ENCODE measurements at places on chromosomes 12 and 14.

DNA sequence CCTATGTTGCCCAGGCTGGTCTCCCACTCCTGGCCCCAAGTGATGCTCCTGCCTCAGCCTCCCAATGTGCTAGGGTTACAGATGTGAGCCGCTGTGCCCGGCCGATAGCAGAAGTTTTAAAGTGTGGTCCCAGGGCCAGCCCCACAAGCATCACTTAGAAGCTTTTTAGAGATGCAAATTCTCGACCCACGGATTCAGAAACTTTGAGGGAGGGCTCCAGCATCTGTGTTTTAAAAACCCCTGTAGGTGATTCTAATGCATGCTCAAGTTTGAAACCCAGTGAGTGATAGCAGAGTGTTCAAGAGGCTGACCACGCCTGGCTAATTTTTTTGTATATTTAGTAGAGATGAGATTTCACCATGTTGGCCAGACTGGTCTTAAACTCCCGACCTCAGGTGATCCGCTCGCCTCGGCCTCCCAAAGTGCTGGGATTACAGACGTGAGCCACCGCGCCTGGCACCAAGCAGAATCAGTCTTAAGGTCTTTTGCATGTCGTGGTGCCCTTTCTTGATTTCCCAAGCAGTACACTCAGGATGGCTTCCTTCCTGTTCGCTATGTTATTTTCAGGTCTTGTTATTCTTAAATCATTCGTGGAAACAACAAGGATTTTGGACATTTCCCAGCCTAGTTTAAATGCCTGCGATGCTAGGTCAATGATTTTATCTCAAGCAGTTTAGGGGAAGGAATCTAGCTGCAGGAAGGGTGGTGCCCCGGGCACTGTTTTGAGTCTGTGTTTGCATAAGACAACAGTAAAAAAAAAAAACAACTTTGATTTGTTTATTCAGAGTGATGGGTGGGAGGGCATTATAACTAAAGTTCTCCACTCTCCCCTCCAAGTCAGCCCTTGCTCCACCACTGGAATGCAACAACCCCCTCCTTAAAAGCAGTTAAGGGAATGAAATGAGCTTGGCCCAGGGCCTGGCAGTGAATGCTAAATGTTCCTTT lies 9.2 kb upstream of the RILPL2 start:
- no peak for DNase-seq

DNA sequence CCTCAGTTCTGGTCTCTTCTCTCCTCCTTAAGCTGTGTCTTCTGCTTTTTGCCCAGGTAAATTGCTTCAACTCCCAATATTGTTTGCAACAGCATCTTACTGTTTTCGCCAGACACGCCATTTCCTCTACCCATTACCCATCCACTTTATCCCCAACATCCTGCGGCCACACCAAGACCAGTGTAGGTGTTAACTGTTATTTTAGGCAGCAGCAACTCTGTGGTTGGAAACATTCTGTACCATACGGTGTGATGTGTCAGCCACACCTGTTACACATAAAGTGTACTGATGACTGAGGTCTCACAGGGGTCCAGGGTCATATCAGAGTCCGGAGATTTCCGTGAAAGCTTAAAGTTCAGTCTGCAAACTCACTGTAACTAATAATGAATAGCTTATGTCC lies 21.8 kb upstream of the KLRD1 start:
- no peak for DNase-seq

DNA sequence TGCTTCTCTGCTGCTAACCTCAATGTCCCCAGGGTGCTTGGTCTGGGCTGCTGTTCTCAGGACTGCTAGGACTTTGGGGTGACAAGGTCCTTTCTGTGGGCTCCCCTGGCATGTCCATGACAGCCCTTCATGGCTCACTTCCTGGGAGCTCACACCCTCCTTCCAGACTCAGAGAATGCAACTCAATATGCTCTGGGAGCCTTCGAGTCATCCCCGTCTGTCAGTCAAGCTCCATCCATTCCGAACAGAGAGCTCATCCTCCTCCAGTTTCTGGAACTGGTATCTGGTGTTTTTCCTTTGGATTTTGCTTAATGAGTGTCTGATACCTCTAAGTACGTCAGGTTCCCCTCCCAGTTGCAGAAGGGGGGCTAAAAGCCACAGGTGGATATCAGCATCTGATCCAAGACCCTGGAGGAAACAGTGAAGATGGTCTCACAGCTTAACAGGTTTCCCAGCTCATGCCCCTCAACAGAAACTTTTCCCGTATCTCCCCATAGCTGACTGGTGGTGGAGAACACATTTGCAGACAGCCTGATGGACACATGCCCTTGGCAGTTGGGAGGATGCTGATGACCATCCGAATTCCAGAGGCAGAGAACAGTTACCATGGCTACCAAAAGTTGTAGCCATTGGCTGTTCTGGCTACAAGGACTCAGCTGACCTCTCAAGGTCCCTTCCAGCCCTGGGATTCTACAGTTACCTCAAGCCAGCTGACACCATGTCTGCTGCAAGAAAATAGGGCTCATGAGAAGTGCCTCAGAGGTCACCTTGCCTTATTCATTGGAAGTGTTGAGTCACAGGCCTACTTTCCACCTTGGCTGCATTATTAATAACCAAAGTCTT lies 9.5 kb upstream of the RAB35 start:
- DNase-seq: no peak

DNA sequence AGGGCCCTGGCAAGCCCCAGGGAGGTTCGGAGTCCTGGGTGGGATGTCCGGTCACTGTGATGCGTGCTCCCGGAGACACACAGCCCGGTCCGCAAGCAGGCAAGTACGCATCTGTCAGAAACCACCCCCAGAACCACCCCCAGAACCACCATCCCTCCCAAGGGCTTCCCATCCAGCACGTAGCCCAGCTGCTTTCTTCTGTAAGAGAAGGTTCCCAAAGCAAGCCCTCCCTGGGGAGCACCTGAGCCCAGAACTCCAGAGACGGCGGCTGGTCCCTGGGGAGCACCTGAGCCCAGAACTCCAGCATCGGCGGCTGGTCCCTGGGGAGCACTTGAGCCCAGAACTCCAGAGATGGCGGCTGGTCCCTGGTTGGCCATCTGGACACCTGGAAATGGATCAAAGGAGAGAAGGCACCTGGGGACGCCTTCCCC lies 2.6 kb upstream of the FBRSL1 start:
- no peak for DNase-seq

DNA sequence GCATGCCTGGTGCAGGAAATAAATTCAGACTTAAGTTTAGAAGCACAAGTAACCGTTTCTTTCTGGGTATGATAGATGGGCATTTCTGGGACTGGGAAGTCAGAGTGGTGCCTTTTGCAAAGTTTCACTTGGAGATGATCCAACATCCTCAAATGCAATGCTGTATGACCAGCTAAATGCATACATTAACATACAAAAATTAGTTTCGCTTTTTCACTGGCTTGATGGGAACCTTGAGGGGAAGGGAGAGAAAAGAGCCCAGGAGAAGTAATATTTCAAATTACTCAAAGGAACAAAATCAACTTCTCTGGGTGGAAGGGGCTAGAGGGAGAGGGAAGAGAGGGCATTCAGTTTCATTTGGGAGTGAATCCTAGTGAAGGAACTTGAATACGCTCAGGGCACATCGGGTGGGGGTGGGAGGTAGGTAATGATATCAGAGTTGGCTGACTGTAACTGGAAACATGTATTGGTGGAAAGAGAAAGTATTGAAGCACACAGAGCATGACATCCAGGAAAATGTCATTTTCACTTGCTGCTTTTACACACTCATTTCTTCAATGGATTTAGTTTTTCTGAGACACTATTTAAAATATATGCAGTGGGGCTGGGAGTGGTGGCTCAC lies 175.5 kb downstream of the PTPRO start:
- DNase-seq: no peak

DNA sequence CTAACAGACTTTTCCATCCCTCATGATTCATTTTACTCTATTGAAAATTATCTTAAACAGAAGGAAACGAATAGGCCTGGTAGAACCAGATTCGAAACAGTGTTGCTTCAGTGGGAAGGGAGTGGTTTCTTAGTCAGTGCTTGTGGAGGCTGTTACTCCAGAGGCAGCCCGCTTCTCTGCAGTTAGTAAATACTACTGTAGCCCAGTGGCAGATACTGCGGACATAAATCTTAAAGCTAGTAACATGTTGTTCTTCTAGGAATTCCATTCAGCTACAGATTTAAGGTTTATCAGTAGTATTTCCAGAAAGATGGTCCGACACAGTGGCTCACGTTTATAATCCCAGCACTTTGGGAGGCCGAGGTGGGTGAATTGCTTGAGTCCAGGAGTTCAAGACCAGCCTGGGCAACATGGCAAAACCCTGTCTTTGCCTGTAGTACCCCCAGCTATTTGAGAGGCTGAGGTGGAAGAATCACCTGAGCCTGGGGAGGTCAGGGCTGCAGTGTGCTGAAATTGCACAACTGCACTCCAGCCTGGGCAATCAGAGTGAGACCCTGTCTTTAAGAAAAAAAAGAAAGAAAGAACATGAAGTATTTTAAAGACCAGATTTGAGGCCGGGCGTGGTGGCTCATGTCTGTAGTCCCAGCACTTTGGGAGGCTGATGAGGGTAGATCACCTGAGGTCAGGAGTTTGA lies 45.9 kb downstream of the DIP2B start:
- DNase-seq: no peak

- DNase-seq: no peak
Measured at GRCh38 chr12:17478908-17479673, 610.9 kb downstream of the RERGL start.

GRCh38 chr12:46523863-46524770 lies 151.5 kb upstream of the SLC38A2 start:
- no peak for DNase-seq

GRCh38 chr12:80952443-80952842 lies 14.7 kb upstream of the LIN7A start:
- no peak for DNase-seq

DNA sequence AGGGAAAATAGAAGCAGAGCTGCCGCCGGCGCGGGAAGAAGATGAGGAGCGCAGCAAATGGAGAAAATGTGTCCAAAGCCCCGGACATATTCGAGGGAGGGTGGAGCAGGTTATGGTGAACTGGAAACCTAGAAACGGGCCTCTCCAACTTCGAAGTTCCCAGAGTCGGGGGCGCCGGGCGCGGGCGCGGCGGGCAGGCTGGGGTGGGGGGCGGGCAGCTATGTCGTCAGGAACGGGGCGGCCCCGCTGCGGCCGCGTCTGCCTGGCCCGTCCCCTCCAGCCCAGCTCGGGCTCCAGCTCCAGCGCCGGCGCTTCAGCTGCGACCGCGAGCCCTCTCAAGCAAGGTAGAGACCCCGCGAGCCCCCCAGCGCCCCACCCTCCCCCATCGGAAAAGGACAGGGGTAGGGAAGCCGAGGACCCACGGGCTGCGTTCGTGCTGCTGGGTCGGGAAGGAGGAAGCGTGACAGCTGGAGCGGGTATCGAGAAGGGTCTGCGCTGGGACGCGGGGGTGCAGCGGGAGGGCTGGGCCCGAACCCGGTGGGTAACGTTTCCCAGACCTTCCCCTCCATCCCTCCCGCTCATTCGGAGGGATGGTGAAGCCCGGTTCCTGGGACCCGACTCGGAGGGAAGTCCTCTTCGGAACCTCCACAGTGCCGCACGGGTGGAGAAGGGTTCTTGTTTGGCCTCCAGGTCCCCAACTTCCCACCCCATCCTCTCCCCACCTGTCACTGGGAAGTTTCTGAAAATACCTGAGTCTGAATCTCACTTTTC lies 1.0 kb downstream of the DGKA start:
- DNase-seq: no peak

DNA sequence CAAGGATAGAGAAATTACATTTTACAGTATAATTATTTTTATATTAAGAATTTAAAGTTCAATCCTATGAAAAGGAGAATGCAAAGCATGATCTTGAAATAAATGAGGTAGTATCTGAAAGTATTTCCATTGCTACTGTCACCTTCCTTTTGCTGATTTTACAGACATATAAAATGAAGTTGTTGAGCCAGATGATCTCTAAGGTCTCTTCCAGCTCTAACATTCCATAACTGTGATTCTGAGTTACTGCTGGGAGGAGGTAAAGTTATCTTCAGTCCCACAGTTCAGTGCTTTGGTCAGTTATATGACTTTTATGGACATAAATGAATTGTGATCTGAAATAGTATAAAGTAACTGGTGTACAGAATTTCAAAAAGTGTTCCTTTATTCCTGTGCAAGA lies 52.8 kb downstream of the SLC38A6 start:
- DNase-seq: no peak

DNA sequence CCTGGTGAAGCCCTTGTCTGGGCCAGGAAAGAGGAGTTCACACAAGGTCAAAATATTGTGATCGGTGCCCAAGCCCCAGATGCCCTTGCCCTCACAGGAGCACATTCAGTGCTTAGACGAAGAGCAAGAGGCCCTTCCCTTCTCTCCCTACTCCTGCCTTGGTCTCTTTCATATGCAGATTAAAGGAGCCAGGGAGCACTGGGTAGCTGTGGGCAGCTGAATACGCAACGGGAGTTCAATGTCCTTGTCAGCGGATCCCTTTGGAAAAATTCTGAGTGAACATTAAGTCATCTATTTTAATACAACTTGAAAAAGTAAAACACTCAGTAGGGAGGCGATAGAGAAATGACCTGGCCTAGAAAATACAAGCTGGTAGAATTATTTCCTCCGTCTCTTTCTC lies 1489.4 kb downstream of the AACS start:
- no peak for DNase-seq

DNA sequence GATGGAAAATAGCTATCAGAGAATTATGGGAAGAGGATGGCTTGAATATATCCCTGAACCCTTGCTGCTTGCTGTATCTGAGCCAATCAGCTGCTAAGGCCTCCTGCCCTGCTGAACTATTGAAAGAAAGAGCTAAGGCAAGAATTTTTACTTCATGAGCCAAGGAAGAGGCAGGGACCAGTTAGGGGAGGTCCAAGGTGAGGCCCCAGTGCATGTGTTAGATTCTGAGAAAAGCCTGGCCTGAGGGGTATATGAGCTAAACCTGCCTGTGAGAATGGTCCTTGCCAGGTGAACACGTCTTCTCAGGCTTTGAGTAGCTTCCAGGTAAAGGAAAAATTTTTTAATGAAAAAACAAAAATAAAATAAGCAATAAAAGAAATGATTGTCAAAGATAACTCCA lies 218.0 kb downstream of the SYT1 start:
- DNase-seq: no peak

DNA sequence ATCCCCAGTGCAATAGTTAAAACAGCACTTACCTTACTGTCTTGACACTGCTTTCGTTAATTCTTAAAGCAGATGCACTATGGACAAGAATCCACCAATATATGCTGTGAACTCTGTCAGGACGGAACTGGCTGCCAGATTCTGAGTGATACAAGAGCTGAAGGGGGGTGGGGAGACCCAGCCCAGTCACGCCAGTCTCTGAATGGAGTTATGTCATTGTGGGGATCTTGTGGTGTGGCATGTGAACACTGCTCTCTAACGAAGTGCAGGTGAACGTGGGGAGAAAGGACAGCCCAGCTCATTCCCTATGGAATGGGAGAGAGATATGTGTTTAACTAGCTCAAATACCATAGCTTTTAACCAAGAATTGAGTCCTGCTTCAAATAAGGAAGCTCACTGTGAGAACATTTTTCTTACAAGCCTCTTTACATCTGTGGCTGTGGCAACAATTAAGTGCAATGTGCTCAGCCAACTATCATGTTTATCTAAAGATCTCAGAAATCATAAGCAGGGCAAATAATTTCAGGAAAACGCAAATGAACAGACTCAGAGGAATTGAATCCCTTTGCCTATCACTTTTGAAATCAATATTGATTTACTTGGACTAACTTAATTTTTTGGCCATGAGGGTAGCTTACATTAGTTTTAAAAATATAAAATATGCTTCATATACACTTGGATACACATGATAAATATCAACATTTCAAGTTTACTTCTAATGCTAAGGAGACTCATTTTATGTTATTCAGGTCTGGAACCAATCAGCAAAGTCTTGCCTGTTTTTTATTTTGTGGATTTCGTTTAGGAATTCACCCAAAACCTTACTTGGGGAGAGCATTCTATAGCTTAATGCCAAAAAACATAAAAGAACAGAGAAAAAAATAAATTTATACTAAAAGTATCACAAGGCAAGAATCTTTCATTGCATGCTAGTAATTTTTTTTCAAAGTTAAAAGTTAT lies at the start of gene LUM:
LUM (minus strand) TSS at position 129 of the 960 bp plus-strand sequence. CDS start 2,515 bp downstream, outside the sequence.
- no peak for DNase-seq

Measured in stimulated activated CD4-positive, alpha-beta T cell treated with anti-CD3 and anti-CD28 coated beads, TNF-alpha, amount 100 ng/mL, for 1 hour (primary cell).